Karpas-422 (cell line): ENCODE measurements at places on chromosomes 1 and 21.

- DNase-seq, result no peak
These were observed 210.7 kb upstream of the PTBP2 start for GRCh38 chr1:96510911-96511310.

GRCh38 chr1:64984737-64985136 lies 18.4 kb upstream of the JAK1 start:
- no peak for DNase-seq

DNA sequence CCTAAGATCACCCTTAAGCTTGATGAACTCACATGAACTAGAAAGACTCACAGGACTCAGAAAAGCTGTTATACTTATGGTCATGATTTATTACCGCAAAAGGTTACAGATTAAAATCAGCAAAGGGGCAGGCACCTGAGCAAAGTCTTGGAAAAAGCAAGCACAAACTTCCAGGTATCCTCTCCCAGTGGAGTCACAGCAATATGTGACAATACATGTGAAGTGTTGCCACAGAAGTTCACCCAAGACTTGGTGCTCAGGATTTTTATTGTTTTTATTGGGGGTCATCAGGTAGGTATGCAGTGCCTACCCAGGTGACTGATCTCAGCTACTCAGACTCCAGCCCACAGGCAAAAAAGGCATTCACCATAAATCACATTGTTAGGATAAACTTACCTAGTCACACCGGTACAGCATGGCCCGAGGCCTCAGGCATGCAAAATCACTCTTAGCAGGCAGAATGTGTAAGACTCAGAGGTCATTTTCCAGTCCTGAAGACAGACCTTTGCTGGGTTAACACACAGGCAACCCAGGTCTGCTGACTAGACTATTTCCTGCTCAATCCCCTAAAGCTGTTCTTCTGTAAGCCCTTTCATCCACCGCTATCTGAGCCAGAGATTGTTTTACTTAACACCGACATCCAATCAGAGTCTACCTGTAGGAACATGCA lies 55.6 kb downstream of the SSX2IP start:
- no peak for DNase-seq

DNA sequence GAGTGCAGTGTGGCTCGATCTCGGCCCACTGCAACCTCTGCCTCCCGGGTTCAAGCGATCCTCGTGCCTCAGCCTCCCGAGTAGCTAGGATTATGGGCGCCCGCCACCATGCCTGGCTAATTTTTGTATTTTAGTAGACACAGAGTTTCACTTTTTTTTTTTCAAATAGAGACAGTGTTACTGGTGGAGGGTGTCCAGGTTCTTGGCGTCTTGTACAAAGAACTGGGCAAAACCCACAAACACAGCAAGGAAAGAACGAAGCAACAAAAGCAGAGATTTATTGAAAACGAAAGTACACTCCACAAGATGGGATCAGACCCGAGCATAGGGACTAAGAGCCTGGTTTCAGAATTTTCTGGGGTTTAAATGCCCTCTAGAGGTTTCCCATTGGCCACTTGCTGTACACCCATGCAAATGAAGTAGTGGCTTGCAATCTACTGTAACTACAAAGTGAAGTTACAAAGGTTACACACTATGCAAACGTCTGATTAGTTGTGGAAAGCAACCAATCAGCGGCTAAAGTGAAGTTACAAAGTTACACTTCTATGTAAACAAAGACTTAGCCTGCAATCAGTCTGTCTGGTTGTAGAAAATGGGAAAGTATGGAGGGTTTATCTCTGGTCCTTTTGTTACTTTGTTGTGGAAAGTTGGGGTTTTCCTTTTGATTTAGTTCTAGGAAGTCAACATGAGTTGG lies 199.1 kb downstream of the DYRK1A start:
- DNase-seq, result no peak

DNA sequence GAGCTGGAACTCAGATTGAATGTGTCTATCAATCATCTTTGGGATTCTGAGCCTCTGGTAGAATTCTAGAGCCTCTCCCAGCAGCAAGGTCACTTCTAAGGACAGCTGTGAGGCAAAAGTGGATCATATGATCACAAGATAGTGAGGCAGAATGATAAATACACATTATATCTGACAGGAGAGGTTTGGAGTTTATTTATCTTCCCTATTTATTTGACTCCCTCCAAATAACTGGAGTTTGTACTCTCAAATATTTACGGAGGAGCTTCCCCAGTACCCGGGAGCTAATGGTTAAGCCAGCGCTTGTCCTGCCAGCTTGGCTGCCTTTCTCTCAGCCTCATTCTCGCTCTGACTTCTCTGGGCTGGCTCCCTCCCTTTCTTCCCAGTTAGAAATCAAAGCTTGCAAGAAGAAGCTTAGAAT lies 2.3 kb downstream of the HMGCS2 start:
- no peak for DNase-seq

DNA sequence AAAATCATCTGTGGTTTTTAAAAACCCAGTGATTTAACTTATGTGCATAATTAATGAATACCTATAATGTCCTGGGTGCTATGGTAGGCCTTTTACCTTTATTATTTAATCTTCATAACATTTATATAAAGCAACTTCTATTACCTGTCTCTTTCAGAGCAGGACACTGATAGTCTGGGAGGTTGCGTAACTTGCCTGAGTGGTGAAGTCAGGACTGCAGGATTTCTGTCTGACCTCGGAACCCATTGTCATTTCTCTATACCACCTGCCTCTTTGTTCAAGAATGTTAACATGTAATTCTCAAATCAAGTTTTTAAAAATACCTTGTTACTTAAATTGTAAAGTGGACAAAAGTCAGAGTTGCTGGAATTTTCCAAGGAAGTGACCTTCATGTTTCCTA lies 41.0 kb upstream of the BACH1 start:
- DNase-seq, result no peak
